SJSA1 (cell line): ENCODE measurements at places on chromosomes 5 and 9. TPM values are rescaled to one million over a fixed set of nuclear protein-coding genes. Genes with fewer than 3 reads are reported as not detected.
A peak's percentile ranks its signal among the peaks of the same experiment; 100 is the strongest.

- H3K4me1 ChIP-seq: peaks cover 26% of the 10 kb centered on the region
- H3K27me3 ChIP-seq: peaks cover 24% of the 10 kb centered on the region
- peak within 1 kb of the TSS; percentile 99 for H3K4me3 ChIP-seq
- DNase-seq: peak; percentile 80
- peaks cover 11% of the 10 kb centered on the region; the same call in 1 of the 2 replicates for H3K36me3 ChIP-seq
Measured at GRCh38 chr9:134067904-134068743, at the start of gene BRD3. BRD3 (minus strand) TSS chr9:134068026; CDS start chr9:134053477, 14,549 bp downstream.

DNA sequence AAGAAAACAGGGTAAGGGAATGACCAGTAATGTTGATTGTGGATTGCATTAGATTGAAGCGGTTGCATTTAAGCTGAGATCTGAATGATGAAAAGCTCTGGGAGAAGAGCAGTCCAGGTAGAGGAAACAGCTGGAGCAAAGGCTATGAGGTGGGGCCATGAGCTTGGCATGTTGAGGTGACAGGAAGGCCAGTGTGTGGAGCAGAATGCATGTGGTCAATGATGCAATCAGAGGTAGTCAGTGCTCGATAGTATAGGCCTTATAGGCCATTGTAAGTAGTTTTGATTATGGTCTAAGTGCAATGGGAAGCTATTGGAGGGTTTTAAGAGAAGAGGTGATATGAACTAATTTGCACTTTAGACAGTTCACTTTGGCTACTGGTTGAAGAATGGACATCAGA is 270.4 kb downstream of the ARHGAP26 start:
- no peaks in the 10 kb centered on the region; the same call in 1 of the 2 replicates for H3K36me3 ChIP-seq
- H3K4me3 ChIP-seq: no peak overlapping the region
- no peaks in the 10 kb centered on the region for H3K27me3 ChIP-seq
- H3K4me1 ChIP-seq: peaks cover 6% of the 10 kb centered on the region
- DNase-seq: no peak

- H3K27ac ChIP-seq: no peak overlapping the region
- no peaks in the 10 kb centered on the region for H3K4me1 ChIP-seq
- no peaks in the 10 kb centered on the region for H3K27me3 ChIP-seq
- no peak overlapping the region for H3K4me3 ChIP-seq
- H3K36me3 ChIP-seq: peaks cover 13% of the 10 kb centered on the region
- DNase-seq: no peak
Measured at GRCh38 chr5:285991-286557, 14.6 kb downstream of the PDCD6 start.

The PCDHB8 gene
- 0.75 and 1.8 TPM in 2 replicates for total RNA-seq

DNA sequence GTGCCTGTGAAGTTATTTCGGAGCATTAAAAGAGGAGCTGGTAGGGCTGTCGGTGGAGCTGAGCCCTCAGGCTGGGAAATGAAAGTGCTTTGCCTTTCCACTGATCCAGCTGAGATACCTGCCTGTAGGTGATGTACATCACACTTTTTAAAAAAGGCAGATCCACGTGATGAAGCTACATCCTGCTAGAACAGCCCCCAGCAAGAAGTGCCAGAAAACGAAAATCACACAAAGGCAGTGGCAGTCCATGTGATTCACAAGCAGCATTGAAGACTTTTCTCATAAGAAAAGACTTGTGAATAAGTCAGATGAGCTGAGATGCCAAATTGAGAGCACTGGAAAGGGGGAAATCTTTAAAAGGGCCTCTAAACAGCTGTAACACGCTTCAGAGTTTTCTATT is 765.1 kb downstream of the PTPRD start:
- no peak overlapping the region for H3K27ac ChIP-seq
- no peaks in the 10 kb centered on the region for H3K27me3 ChIP-seq
- no peak overlapping the region for H3K4me3 ChIP-seq
- no peaks in the 10 kb centered on the region for H3K36me3 ChIP-seq
- no peak for DNase-seq

The SLC28A3 gene
- total RNA-seq: 0.11 and 0.13 TPM in 2 replicates
